ENCODE measurements at places on chromosomes 1 and 21.

DNA sequence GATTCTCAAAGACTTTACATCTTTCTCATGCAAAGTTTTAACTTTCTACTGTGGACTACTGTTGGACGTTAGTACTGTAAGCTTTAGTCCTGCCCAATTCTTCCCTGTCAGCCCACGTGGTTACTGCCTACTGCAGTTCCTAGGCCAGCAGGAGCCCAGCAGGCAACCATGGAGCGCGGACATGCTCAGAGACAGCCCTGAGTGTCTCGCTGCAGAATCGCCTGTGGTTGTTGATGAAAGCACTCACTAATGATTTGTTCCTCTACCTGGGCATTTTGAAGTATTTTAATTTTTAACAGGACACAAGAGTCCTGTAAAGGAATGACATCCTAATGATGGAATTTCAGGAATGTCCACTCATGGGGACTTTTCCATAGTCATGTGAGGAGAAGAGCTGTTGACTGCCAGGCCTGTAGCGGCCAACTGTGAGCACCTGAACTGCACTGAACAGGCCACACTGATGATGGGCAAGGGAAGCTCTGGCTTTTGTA, 44.1 kb downstream of the PGBD5 start:
- DNase-seq = no peak

- DNase-seq = no peak
Observed at GRCh38 chr1:15080328-15081007, 73.1 kb upstream of the TMEM51 start.

DNA sequence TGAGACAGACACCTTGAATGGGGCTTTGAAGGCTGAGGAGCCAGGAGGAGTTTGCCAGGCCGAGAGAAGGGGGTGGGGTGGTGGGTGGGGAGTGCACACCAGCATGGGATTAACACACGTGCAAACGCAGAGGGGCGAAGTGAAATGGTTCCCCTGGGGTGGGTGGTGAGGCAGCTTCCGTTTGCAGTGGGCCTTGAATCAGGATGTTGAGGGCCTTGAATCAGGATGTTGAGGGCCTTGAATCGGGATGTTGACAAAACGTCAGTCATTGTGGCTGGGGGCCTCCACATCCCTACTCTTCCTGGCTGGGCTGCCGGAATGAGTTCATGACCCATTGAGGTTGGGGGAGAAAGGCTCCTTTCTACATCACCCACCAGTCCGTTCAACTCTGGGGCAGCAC, 16.6 kb downstream of the LDLRAP1 start:
- DNase-seq = no peak

DNA sequence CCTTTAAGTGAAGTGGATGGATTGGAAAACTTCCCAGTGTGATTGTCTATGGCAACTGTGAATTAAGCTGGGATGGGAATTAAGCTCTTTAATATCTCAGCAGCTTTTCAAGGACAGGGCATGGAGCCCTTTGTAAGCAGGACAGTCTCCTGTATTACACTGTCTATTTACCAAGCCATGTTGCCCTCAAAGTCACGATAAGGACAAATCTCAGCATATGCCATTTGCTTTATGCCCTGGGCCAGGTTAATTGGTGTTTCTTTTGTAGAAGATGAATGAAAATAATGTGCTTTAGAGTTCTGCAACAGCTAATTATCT, 17.6 kb downstream of the UTP25 start:
- DNase-seq = no peak

DNA sequence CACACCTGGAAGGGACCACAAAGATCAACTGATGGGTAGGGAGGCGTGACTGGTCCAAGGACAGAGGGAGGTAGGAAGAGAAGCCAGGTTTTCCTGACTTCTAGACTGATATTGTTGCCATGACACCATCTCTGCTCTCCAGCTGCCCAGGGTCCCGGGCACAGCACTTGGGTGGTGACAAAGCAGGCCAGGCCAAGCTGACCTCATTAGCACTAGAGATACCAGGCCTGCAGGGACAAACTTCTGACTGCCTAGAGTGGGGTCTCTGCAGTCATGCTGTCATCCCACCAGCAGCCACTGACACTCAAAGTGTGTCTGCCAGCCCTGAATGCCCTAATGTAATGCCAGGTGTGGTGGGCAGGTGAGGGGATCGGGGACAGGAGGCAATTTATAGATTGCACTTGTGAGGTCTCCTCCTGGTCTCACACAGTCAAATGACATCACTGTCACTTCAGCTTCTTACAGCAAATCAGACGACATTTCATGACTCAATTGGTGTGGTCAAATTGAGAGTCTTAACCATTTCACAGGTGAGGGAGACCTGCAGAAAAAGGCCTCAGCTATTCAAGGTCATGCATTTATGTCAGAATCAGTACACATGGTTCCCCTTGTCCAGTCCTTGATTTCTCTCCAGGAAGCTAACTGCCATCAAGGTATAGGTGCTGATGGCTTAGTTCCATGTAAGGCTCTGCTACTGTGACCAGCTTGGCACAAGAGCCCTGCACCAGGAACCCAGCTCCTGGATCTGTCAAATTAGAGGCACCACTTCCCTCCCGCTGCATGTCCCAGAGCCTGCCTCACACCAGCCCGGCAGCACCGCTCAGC, 2.7 kb downstream of the SLC9A1 start:
- DNase-seq = no peak

DNA sequence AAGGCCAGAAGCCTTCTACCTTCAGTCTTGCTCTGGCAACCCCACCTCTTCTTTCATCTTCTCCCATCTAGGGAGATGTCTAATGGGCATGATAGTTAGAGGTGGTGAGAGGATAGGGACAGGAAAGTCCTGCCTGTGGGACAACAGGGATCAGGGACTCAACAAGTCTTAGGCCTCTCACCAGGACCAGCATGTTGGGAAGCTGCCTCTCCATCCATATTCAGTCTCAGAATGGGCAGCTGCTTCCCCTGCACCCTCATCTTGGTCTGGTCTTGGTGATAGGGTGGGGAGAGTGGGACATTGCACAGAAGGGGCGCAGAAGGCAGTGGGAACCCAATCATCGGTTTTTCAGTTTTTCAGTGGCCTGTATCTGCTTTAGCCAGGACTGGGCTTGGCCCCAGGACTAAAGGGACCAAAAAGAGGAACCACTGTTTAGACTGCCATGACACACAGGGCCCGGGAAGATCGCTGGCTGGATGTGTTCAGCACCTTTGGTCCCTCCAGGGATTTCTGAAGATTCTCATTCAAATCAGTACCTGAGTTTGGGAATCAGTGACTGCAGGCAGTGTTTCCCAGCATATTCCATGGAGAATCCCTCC, 12.7 kb downstream of the RHEX start:
- DNase-seq = no peak

DNA sequence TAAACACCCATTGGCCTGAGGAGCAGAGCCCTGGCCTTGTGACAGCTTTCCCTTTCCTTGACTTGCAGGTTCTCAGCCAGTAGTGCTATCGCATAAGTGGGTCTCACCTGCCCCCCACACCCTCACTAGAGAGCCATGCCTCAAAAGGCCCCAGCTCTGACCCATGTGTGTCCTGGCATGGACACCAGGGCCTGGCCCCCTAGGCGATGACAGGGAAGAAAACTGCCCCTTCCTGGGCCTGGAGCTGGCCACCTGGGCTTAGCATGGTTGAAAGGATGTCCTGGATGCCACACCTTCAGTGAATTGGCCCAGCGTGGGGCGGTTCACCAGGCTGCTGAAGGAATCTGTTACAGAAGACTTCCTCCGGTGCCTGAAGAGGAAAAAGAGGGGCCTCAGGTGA, 18.5 kb downstream of the TTC39A start:
- no peak for DNase-seq

- DNase-seq = no peak
Observed at GRCh38 chr21:33794596-33794995, 121.0 kb downstream of the ATP5PO start.

DNA sequence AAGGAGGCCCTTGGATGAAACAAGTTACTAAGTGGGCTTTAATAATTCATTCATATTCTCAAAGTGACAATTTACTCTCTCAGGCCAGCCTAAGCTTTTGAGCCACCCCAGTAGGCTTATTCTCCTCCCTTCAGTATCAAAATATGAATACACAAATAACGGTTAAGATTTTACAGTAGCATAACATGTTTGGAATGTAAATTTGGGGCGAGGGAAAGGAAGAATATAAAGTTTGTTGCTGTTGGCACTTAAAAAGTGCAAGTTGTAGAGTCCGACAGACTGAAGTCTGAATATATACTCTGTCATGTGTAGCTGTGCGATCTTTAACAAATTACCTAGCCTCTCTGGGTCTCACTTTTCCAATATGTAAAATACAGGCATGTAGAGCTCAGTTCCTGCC, 22.6 kb upstream of the MYSM1 start:
- DNase-seq = no peak

DNA sequence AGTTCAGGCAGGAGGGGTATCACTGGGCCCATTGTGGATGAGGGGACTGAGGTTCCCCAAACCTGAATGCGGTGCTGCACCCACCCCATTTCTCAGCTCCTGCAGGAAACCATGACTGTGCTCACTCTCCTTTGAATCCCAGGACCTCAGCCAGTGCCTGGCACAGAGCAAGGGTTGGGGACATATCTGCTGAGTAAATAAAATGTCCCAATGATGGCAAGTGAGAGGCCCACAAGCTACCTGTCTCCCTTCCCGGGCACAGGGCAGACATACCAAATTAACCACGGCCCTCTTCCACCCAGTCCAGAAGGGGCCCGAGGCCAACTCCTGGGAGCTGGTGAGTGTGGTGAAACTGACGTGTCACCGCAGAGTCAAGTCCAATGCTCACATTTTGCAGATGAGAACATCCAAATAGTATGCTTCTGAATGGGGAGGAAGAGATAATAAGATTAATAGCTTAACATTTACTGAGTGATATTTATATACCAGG, 97.6 kb downstream of the EPHB2 start:
- DNase-seq = no peak

DNA sequence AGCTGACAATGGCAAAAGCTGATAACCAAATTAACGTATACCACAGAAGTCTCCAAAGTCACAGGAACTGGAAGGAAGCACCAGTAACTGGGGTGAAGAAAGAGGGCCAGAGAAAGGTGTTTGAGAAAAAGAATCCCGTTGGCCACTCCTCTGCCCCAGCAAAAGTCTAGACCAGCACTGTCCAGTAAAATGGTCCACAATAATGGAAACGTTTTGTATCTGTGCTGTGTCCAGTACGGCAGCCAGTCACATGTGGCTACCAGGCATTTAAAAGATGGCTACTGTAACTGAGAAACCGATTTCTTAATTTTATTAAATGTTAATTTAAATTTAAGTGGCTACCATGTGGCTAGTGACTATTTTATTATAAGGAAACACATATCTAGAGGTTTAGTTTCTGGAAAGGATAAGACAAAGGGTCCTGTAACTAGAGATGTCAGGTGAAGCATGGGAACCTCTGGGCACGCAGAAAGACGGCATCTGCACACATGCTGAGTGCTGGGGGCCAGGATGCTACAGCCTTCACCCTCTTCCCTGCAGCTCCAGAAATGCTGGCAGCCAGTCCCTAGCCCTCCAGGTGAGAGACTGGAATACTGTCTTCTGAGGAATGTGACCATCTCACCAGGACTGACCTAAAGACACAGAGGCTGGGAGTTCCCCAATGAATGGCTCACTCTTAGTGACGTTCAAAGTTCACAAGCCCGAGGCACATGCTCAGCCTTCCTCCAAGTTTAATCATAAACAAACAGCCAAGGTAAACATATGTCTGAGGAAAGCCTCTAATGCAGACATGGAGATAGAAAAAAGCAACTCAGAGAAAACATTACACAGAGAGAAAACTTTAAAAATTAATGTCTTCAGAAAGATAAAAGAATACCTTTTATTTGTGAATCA, 50.7 kb downstream of the JAK1 start:
- DNase-seq = no peak

- no peak for DNase-seq
Observed at GRCh38 chr1:225818229-225818628, 8.3 kb downstream of the EPHX1 start.

DNA sequence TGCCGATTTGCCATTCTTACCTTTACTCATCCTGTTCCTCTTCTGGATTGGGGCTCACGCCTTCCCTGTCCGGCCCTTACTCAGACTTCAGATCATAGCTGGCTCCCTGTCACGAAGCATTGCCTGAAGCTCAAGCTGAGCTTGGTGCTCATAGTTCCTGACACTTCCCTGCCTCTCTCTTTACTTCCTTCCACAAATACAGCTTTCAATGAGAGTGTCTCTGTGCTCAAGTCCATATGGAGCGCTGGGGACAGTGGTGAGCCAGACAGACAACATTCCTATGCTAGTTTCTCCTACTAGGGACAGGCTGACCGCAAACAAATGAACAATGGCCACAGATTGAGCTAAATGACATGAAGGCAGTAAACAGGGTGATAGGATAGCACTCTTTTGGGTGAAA, 38.1 kb downstream of the HHAT start:
- no peak for DNase-seq

- DNase-seq = no peak
Observed at GRCh38 chr21:27769763-27770162, 802.9 kb upstream of the ADAMTS5 start.

- DNase-seq = no peak
Observed at GRCh38 chr1:71492298-71493041, 411.6 kb upstream of the ZRANB2 start.

DNA sequence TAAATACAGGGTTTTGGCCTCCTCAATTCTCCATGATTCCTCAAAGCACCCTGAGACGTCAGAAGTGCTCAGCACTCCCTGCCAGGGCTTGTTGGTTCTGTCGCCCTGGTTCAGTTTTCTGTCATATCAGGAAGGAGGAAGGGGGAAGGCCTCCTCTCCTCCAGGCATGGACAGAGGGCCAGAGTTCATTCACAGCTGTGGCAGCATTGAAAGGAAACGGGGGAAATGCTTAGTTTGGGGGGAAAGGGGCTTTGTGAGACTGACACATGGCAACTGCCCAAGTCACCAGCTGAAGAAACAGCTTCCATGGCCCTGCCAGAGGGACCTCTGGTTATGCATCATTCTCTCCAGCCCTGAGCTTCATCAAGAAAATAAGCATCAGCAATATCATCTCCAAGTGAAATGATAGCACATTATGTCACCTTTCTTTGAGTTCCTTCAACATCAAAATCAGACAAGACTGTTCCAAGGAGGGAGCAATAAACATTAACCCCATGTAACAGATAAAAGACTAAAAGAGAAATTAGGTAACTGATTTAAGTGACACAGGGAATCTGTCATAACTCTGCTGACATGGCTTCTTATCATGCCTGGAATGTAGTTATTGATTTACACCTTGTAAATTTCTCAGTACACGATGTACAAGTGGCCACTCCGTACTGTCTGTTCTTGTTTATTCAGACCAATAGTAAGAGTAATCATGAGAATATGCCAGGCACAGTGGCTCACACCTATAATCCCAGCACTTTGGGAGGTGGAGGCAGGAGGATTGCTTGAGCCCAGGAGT, 103.2 kb upstream of the SLC25A33 start:
- no peak for DNase-seq
